ENCODE measurements at places on chromosomes 13 and 19. TPM values are rescaled to one million over a fixed set of nuclear protein-coding genes. Genes with fewer than 3 reads are reported as not detected.

Gene ZNF85
- total RNA-seq, result 3.7 TPM

Gene KIR2DL3
- not detected for total RNA-seq

Gene SIGLEC12
- 0.54 TPM for total RNA-seq

Gene PLVAP
- total RNA-seq, result 26.2 TPM

Gene CYP4F2
- 4.2 TPM for total RNA-seq

Gene ZNF560
- total RNA-seq, result not detected

Gene NR1H2
- 112 TPM for total RNA-seq

Gene HRC
- 1.1 TPM for total RNA-seq

Gene ACP7
- 20.8 TPM for total RNA-seq

Gene CEACAM20
- not detected for total RNA-seq

Gene ZNF569
- total RNA-seq, result 1.5 TPM

Gene TINCR
- total RNA-seq, result 268 TPM

Gene CDX2
- not detected for total RNA-seq

Gene HCST
- total RNA-seq, result not detected

Gene C19orf38
- total RNA-seq, result not detected

Gene ZNF441
- 6.4 TPM for total RNA-seq

DNA sequence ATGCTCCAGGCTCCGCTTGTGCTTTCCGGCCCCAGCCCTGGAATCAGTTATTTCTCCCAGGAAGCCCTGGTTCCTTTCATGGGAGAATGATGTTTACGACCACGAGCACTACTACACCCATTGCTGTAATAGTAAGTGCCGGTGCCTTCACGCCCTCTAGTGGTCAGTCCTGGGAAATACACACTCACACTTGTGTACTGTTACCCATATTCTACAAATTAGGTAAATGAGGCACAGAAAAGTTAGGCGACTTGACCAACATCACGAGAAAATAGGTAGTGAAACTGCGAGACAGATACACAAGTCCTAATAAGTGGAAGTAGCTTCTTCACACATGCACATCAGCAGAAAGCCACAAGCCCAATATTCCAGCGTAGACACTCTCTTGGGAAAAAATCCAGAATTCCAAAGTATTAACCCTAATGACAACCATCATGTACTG lies 21.7 kb downstream of the CEACAM21 start:
- peak; percentile 91 for DNase-seq

GRCh38 chr19:3129112-3129511 lies 6.7 kb upstream of the GNA15 start:
- DNase-seq, result no peak

GRCh38 chr13:32907211-32907610 lies 109.0 kb upstream of the KL start:
- no peak for DNase-seq

- no peak for DNase-seq
Observed at GRCh38 chr13:26558987-26559386, 1.5 kb downstream of the WASF3 start.

DNA sequence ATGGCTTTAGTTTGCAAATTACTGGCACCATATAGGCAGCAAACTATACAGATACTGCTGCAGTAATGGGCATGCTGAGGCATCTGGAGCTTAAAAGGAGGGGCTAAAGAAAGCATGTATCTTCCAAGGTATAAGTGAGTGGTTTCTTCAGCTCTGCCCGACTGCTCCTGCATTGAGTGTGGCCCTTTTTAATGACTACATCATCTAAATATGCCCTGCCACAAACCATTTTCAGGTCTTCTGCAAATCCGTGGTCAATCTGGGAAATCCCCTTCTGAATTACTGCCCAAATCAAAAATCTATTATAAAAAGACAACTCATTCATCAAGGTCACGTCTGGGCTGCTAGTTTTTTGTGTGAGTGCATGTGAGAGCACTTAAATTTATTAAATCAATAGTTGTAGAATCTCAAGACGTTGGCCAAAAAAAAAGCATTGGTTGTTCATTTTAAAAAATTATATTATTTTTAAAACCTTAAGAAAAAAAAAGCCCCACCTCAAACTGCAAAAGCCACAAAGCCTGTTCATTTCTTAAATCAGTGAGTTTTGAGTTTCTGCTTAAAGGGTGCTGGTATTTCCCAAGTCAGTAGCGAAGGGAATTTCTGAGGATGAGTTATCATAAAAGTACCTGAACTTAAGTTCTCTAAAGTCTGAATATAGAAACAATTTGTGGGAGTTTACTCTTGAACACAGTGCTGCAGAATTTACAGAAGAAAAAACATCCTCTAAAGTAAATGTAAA lies 16.3 kb downstream of the LCP1 start:
- no peak for DNase-seq

DNA sequence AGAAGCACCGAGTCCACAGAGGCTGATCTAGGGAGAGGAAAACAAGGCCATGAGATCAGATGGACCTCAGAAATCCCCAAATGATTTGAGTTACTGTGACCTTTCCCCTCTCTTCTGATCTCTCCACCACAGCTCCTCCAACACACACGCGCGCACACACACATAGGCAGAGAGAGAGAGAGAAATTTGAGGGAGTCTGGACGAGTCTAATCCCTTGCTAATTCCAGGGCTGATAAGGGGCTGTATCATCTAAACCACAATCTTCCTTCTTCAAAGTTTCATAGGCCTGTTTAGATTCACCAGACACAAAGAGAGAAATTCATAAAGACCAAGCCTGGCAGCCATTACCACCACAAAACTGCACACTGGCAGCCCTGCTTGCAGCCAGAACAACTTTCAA lies 8.6 kb downstream of the ZFP82 start:
- DNase-seq, result no peak

DNA sequence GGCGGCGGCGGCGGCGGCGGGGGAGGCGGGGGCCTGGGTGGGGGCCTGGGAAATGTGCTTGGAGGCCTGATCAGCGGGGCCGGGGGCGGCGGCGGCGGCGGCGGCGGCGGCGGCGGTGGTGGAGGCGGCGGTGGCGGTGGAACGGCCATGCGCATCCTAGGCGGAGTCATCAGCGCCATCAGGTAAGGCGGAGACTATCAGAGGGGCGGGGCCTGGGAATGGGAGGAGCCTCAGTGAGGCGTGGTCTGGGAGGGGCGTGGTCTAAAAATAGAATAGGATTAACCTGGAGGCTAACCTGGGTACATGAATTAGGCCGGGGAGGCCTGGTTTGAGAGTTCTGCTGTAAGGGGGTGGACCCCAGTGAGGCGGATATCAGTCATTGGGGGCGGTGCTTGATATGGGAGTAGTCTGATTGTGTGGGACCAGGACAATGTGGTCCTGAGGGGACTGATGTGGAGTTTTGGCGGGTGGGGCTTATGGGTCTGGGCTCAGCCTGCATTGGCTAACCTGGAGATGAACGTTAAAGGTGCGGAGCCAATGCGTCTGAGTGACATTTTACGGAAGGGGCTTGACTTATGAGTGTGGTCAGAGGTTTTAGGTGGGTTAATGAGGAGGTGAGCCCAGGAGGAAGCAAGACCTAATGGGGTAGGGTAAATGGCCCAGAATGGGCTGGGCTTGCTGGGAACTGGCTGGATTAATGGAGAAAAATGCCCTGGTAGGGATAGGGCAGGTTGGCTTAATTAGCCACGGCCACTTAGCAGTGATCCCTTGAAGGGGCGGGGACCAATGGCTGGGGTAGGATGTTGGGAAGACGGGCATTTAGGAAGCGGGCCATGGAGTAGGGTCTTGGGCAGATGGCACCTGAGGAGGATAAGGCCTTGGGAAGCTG lies 1.4 kb downstream of the CAPNS1 start:
- peak; percentile 98 for DNase-seq

GRCh38 chr13:43129511-43130110 lies 106.2 kb downstream of the DNAJC15 start:
- no peak for DNase-seq

GRCh38 chr13:30125422-30126073 lies 181.8 kb downstream of the KATNAL1 start:
- DNase-seq, result no peak

DNA sequence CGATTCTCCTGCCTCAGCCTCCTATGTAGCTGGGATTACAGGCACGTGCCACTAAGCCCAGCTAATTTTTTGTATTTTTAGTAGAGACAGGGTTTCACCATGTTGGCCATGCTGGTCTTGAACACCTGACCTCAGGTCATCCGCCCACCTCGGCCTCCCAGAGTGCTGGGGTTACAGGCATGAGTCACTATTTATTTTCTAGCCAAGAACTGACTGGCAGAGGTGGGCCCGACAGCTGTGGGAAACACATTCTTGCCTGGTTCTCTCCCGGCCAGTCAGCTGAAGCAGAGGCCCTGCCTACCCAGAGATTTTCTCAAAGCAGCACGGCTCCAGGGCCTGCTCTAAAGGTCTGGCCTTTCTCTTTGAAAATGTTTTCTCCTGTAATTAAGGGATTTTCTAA lies 108.0 kb downstream of the KCTD15 start:
- DNase-seq, result peak; percentile 21

DNA sequence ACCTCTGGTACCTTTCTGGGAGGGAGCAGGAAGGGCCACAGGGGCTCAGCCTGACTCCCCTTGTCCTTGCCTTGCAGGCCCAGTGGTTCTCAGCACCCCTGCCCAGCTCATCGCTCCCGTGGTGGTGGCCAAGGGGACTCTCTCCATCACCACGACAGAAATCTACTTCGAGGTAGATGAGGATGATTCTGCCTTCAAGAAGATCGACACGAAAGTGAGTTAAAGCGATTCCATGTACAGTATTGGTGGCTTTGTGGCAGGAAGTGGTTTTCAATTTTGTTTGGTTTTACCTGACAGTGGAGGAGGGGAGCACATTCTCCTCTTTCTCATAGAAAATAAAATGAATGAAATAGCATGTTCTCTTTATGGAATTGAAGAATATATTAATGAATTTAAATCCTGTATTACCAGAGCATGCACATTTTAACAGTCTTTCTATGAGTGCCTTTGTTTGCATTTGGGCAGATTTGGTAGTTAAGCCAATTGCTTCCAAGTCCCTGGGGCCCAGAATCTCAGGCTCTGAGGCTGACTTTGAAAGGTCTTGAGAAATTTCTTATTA lies 4.1 kb downstream of the MAB21L1 start:
- DNase-seq, result no peak

DNA sequence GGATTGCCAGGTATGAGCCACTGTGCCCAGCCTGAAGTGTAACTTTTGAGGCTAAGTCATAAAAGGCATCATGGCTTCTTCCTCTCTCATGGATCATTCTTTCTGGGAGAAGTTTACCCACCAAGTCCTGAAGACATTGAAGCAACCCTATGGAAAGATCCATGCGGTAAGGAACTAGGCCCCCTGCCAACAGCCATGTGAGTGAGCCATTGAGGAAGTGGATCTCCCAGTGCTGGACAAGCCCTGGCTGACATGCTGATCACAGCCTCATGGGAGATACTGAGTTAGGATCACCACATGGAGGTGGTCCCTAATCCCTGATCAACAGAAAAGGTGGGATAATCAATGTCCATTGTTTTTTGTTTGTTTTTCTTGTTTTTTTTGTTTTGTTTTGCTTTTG lies 3.3 kb upstream of the NUDT19 start:
- no peak for DNase-seq

GRCh38 chr13:89541091-89542030 lies 1806.1 kb upstream of the MIR17HG start:
- no peak for DNase-seq

- no peak for DNase-seq
Observed at GRCh38 chr13:68173111-68173510, 943.0 kb upstream of the PCDH9 start.

- DNase-seq, result no peak
Observed at GRCh38 chr13:39968646-39969475, 313.4 kb downstream of the COG6 start.

GRCh38 chr19:31627620-31628365 lies 278.6 kb upstream of the TSHZ3 start:
- peak; percentile 74 for DNase-seq

DNA sequence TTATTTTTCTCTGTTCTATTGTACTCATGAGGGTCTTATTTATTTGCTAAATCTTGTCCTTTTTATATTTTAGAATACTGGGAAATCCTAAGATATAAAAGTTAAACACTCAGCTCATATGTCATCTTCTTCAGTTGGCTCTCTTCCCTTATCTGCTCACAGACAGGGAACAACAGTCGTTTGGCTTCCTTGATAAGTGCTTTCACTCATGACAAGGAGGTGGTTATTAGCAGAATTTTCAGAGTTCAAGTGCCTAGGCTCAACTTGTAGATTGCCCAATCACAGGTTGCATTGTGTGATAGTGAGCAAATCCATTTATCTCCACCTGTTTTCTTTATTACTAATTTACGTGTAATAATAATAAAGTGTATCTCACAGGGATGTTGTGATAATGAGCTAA lies 620.3 kb upstream of the PCDH20 start:
- no peak for DNase-seq

GRCh38 chr13:76189882-76190519 lies 553.9 kb downstream of the LMO7 start:
- no peak for DNase-seq

- no peak for DNase-seq
Observed at GRCh38 chr19:1483131-1483978, 4.3 kb upstream of the C19orf25 start.

GRCh38 chr19:23343434-23344010 lies 51.7 kb downstream of the ZNF91 start:
- DNase-seq, result no peak

DNA sequence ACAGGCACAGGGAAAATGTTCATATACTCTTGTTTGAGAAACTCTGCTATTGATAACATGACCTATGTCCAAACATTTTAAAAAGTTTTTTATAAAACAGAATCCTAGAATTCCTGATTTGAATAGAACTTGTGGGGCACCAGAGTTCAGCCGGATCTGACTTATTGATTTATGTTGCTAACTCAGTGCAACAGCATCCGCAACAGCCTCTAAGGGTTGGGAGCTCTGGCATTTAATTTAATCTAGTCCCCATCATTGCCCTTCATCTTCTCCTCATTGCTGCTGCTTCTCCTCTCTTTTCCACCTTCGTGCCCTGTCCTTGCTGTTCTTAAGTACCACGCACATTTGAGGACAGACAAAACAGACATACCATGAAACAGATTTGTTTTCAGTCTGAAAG lies 214.5 kb downstream of the FGF14 start:
- no peak for DNase-seq

- DNase-seq, result peak; percentile 65
Observed at GRCh38 chr13:111886217-111886945, 180.6 kb upstream of the SOX1 start.

DNA sequence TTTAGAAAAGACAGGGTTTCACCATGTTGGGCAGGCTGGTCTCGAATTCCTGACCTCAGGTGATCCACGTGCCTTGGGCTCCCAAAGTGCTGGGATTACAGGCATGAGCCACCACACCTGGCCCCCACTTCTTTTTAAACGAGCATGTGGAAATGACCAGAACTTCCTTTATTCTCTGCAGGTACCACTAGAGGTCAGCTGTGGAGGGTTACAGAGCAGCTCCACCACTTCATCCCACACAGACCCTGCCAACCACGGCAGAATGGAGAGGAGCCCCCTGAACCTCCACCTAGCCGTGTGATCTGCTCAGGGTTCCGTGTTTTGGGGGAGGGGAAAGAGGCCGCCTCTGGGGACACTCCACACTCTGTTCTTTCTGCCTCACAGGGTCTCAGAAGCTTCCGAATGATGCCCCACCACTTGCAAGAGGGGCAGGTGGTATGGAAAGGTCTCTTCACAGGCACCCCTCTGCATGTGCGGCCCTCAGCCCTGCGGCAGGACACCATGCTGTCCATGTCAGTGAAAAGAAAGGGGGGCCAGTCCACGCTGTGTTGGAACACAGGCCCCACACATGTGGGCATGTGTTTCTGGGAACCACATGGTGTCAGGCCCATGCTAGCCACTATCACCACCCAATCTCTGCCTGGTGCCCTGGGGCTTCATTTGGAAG lies 465.0 kb downstream of the TSHZ3 start:
- no peak for DNase-seq

- no peak for DNase-seq
Observed at GRCh38 chr13:108816375-108816774, 187.0 kb downstream of the MYO16 start.

- DNase-seq, result no peak
Observed at GRCh38 chr19:1624458-1624857, 19.2 kb upstream of the UQCR11 start.

- DNase-seq, result no peak
Observed at GRCh38 chr19:30119180-30119908, 177.3 kb downstream of the URI1 start.
